Hepatocyte (in vitro differentiated cells): ENCODE measurements at places on chromosomes 5 and 9. TPM values are rescaled to one million over a fixed set of nuclear protein-coding genes. Genes with fewer than 3 reads are reported as not detected.

DNA sequence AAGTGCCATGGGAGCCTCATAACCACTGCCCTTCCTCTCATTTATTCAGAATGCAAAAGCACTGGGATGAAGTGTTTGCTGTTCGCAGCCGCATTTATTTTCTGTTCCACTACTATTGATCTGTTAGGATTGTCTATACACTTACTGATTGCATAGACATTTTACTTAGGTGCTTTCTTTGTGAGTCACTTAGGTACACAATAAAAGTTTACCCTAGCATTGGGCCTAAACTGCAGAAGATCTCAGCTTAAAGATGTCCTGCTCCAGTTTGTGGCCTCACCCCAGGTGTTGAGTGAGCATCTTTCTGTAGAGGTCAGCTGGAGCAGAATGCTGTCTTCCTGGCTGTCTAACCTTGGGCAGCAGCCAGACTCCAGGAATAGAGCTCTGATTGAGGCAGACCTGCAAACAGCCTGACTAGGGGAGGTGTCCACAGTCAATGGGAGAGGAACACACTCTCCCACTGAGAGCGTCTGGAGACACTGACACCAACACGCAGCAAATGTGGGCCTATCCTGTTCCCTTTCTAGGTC lies 54.0 kb downstream of the GPR21 start:
- no peak overlapping the region for H3K4me3 ChIP-seq
- H3K27ac ChIP-seq = no peak overlapping the region
- H3K4me1 ChIP-seq = peaks cover 4% of the 10 kb centered on the region
- no peaks in the 10 kb centered on the region for H3K27me3 ChIP-seq

GRCh38 chr9:89739511-89739910 lies 134.7 kb downstream of the GADD45G start:
- no peaks in the 10 kb centered on the region for H3K36me3 ChIP-seq
- peak overlapping the region; percentile 27 for H3K27ac ChIP-seq
- peaks cover 39% of the 10 kb centered on the region for H3K4me1 ChIP-seq
- DNase-seq = no peak
- no peak overlapping the region for H3K4me3 ChIP-seq

DNA sequence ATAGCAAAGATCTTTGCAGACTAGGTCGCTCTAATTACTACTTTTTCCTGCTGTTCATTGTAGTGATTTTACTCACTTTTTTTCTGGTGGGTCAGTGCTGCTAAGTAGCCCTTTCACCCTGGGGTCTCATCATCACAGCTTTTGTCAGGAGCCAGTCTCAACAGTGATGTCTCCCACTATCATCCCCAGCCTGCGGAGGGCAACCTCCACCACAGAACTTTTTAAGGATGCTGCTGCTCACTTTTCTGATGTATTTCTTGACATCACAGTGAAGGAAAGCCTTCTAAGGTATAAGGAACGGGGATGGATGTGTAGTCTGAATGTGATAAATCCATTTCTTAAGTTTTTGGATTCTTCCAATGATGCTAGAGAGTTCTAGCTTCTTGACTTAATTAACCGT lies 242.5 kb upstream of the RIOK2 start:
- no peak for DNase-seq
- no peak overlapping the region for H3K27ac ChIP-seq
- no peaks in the 10 kb centered on the region for H3K4me1 ChIP-seq

GRCh38 chr9:18260521-18260920 lies 213.4 kb upstream of the ADAMTSL1 start:
- H3K27me3 ChIP-seq = no peaks in the 10 kb centered on the region
- H3K4me1 ChIP-seq = peaks cover 18% of the 10 kb centered on the region
- H3K4me3 ChIP-seq = no peak overlapping the region
- peak; percentile 24 for DNase-seq
- H3K36me3 ChIP-seq = no peaks in the 10 kb centered on the region
- H3K27ac ChIP-seq = peak overlapping the region; percentile 72

- H3K36me3 ChIP-seq = no peaks in the 10 kb centered on the region
Measured at GRCh38 chr9:99309141-99309939, 87.3 kb downstream of the SEC61B start.

- peaks cover 11% of the 10 kb centered on the region for H3K4me1 ChIP-seq
- no peak overlapping the region for H3K27ac ChIP-seq
- no peaks in the 10 kb centered on the region for H3K27me3 ChIP-seq
- DNase-seq = no peak
- no peak overlapping the region for H3K4me3 ChIP-seq
Measured at GRCh38 chr9:106716820-106717219, 146.1 kb upstream of the ZNF462 start.

DNA sequence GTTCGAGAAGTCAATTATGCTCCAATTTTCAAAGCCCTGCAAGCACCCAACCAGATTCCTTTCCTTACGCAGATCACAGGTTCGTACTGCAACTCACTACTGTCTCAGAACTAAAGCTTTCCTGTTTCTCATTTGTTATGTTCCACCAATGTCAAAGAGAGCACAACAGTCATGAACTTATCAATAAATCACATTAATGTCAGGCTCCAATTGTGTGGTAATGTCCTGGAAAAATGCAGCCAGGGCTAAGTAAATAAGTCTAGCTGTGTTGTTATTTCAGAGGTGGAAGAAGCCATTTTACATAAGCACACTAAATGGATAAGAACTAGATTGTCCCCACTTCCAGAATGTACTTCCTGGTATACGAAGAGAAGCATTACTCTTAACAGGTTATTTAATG lies 488.6 kb upstream of the PTGER4 start:
- H3K27me3 ChIP-seq = no peaks in the 10 kb centered on the region
- H3K4me3 ChIP-seq = no peak overlapping the region
- H3K27ac ChIP-seq = no peak overlapping the region
- no peaks in the 10 kb centered on the region for H3K4me1 ChIP-seq
- DNase-seq = no peak
- no peaks in the 10 kb centered on the region for H3K36me3 ChIP-seq

DNA sequence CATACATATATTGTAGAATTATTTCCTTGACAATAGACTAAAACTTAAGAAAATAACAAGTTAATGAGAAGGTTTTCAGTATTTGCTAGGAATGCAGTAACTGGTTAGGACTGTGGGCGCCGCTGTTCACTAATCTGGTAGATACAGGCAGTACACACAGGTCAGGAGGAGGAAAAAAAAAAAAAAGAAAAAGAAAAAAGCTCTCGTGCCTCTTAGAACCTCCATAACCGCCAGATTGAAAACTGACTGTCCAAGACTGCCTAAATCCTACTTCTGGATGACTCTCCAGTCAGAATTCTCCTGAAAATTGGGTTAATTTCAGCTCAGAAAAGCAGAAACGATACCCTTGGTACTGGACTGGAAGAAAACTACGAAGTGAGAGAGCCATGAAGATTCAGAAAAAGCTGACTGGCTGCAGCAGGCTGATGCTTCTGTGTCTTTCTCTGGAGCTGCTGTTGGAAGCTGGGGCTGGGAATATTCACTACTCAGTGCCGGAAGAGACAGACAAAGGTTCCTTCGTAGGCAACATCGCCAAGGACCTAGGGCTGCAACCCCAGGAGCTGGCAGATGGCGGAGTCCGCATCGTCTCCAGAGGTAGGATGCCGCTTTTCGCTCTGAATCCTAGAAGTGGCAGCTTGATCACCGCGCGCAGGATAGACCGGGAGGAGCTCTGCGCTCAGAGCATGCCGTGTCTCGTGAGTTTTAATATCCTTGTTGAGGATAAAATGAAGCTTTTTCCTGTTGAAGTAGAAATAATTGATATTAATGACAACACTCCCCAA lies at the start of gene PCDHGA1:
Gene PCDHGA1, plus strand, starts transcription at position 216 of the 782 bp plus-strand sequence.
- H3K27ac ChIP-seq = no peak within 1 kb of the TSS
- no peak within 1 kb of the TSS for H3K4me3 ChIP-seq
- no peaks in the 10 kb centered on the region for H3K27me3 ChIP-seq
- H3K4me1 ChIP-seq = no peaks in the 10 kb centered on the region
- DNase-seq = no peak

DNA sequence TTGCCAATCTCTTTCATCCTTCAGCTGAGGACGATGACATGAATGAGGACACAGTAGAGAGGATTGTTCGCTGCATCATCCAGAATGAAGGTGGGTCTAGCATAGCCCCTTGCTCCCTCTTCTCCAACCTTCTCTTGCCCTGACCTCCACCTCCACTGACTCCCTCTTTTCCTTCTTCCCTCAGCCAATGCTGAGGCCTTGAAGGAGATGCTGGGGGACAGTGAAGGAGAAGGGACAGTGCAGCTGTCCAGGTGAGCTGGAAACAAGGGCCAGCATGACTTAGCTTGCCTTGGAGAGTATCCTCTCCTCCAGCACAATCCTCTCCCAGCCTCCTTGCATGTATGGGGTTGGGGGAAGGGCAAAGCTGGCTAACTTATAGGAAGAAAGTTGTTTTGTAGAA lies 2.0 kb downstream of the RELL2 start:
- H3K4me3 ChIP-seq = no peak overlapping the region
- H3K27ac ChIP-seq = no peak overlapping the region
- H3K36me3 ChIP-seq = no peaks in the 10 kb centered on the region
- H3K27me3 ChIP-seq = no peaks in the 10 kb centered on the region
- DNase-seq = no peak

DNA sequence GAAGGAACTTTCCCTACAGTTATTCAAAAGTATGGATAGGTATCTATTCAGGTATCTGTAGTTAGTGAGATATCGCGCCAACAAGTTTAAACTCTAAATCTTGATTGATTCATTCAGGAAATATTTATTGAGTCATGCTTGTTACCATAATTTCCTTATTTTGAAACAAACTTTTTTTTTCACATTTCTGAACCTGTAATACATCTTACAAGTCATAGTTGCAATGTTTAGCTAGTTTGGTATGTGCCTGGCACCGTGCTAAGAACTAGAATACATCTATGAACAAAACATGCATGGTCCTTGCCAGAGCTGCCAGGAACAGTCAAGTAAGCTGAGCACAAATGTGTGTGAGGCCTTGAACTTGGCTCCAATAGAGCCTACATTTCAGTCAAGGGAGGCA lies 226.4 kb downstream of the PCSK5 start:
- H3K4me1 ChIP-seq = no peaks in the 10 kb centered on the region
- H3K4me3 ChIP-seq = no peak overlapping the region
- no peak for DNase-seq
- no peak overlapping the region for H3K27ac ChIP-seq
- no peaks in the 10 kb centered on the region for H3K27me3 ChIP-seq

DNA sequence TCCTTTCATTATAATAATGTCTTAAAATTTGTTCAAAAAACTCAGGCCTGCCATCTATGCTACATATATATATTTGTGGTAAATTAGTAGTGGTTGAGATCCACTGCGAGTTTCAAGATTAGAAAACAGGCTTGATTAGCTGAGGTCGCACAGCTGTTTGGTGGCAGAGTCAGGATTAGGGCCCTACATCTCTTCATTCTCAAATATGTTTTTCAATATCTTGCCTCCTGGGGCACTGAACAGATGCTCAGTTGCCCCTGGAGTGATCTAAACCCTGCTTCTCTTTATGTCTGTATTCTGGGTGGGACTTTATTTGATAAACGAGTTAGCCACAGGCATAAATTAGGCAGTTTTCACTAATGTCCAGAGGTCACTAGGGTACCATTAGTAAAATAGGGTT lies 27.8 kb upstream of the CEP120 start:
- DNase-seq = no peak
- H3K27ac ChIP-seq = no peak overlapping the region
- no peaks in the 10 kb centered on the region for H3K36me3 ChIP-seq
- H3K4me3 ChIP-seq = no peak overlapping the region

DNA sequence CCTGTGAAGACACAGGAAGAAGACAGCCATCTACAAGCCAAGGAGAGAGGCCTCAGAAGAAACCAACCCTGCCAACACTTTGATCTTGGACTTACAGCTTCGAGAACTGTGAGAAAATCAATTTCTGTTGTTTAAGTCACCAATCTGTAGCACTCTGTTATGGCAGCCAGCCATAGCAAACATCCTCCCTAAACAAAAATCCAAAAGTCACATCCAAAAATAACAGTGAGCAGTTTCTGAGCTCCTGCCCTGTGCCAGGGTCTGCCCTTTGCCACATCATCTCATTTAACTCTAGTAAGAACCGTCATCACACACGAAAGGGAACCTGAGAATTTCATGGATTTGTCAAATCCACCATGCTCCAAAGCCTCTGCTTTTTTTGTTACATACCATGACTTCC lies 118.8 kb downstream of the TRIM36 start:
- H3K27ac ChIP-seq = no peak overlapping the region
- DNase-seq = no peak
- H3K4me1 ChIP-seq = no peaks in the 10 kb centered on the region

Gene CDX1
- 43.3 and 46.9 TPM in 2 replicates for polyA plus RNA-seq

Gene LCN10
- polyA plus RNA-seq = not detected in 2 replicates

Gene TMEM215
- polyA plus RNA-seq = 0.62 TPM in 1 of 2 replicates, not detected in the other

Gene QRFP
- 0.21 and 0.74 TPM in 2 replicates for polyA plus RNA-seq

Gene PPP2R2B
- polyA plus RNA-seq = 3.2 and 5.1 TPM in 2 replicates

Gene PCDHGC3
- 35.8 and 40.8 TPM in 2 replicates for polyA plus RNA-seq

Gene TRMT10B
- 4.1 and 4.8 TPM in 2 replicates for polyA plus RNA-seq

Gene BAG1
- 78.5 and 99.3 TPM in 2 replicates for polyA plus RNA-seq

Gene LCN12
- 27.4 and 36.8 TPM in 2 replicates for polyA plus RNA-seq
